ENCODE measurements at places on chromosomes 3 and 15.

DNA sequence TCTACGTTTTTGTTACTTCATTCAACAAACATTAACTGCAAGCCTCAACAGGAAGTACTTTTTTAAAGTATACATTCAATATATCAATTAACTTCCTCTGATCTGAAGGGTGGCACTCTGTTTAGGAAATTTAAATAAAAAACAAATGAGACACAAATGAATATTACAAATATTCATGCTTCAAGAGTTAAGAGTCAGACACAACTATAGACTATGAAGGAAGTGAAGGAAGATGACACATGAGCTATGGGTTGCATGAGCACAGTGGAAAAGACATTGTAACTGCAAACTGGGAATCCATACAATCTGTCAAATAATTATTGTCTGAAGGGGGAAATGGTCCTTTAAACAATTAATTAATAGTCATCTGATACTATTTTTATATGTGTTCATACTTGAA is 26.8 kb upstream of the ALCAM start:
- no peak for DNase-seq

DNA sequence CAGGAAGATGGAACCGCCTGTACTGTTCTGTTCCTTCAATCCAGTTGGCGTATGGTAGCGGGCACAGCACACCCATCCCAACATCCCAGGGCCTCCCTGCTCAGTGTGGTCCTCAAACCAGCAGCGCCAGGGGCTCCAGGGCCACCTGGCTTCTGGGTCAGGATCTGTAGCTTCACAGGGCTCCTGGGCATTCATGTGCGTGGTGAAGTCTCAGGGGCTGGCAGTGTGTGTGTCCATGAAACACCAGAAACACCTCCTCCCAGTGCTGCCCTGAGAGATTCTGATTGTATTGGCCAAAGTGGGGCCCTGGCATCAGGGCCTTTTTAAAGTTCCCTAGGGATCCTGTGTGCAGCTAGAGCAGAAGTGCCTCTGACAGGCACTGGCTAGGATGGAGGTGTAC is 42.1 kb downstream of the ABTB1 start:
- DNase-seq: no peak

- no peak for DNase-seq
Measured at GRCh38 chr3:184045995-184046394, 6.9 kb upstream of the HTR3C start.

DNA sequence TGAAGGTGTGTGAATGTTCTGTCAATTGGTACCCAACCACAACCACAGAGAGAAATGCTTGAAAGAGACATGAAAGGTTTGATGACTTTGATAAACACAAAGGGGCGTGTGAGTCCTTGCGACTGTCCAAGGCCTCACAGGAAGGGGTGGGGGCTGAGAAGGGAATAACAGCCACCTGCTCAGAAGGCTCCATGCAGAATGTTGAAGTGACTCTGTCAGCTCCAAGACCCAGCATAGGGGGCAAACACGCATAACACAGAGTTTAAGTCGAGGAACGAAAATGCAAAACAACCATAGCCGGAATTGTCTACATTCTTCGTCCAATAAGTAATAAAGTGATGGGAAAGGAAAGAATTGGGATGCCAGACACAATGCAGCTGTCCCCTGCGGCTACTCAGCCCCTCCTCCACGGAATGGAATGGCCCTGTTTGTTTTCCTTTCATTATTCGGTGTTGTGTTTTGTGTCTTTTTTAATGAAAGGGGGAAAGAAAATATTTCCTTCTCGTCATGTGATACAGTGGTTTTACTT is 19.9 kb downstream of the TMEM212 start:
- no peak for DNase-seq

- DNase-seq: no peak
Measured at GRCh38 chr15:40112789-40113188, 4.1 kb upstream of the BMF start.

DNA sequence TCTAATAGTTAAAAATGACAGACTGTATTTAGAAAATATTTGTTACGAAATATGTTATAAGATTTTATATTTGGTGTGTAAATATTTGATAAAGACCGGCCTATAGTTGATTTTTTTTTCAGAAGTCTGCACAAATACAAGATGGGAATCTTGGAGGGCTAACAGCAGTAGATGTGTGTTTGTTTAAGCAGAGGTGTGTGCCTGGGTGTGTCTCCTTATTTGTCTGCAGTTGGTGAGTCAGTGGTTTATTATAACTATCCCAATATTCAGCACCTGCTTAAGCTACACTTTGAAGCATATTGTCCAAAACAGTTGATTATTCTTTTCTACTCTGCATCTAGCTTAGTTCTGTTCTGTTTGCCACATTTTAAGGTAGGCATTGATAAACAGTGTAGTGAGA is 12.4 kb downstream of the GLCE start:
- peak; percentile 40 for DNase-seq

GRCh38 chr15:100902436-100903167 is 16.6 kb upstream of the LRRK1 start:
- DNase-seq: peak; percentile 86

- no peak for DNase-seq
Measured at GRCh38 chr3:59320080-59320479, 270.3 kb upstream of the CFAP20DC start.

DNA sequence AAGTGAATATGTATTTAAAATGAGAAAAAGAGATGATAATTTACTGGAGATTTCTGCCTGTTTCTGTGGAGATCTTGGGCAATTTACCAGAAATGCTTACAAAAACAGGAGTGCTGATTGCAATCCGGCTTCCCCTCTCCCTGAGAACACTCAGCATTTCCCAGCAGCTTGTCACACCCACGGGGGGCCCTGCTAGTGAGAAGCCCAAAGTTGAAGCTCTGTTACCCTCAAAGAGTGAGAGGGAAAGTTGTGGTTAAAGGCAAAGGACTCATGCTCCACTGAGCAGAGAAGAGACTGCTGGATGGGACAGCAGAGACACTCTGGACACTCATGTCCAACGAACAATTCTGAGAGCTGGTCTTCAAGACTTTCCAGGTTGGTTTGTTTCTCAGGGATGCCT is 2.9 kb downstream of the MCTP2 start:
- no peak for DNase-seq

GRCh38 chr3:100869787-100870186 is 123.4 kb downstream of the ABI3BP start:
- no peak for DNase-seq

DNA sequence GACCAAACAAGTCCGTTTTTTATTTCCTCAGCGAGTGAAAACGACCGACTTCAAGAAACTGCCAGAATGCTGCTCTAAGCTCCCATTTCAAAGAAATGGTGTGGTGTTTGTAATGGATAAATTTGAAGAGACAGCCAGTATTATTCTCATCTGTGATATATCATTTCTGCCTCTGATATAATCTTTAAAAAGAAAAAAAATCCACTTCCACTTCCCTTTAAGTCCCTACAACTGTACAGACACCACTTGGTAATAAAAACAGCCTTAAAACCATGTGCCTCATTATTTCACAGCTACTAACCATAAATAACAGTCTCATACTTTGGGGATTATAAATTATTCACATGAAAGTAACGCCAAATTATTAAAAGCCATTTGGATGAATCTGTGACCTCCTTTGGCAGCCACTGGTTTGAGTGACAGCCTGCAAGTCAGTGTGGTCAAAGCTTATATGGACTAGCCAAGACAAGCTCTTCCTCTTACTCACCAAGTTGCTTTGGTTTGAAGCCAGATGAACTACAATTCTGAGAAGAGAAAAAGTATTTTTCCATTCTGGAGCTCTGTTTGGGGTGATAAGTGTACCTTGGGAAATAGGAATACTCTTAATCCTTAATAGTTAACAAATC is 168.0 kb downstream of the SHOX2 start:
- DNase-seq: peak; percentile 23

- DNase-seq: no peak
Measured at GRCh38 chr3:188071636-188072035, 82.3 kb upstream of the LPP start.

GRCh38 chr15:100762289-100762688 is 117.3 kb upstream of the ALDH1A3 start:
- no peak for DNase-seq

GRCh38 chr3:36493051-36493450 is 112.7 kb downstream of the STAC start:
- no peak for DNase-seq

GRCh38 chr3:34024447-34025240 is 226.2 kb downstream of the PDCD6IP start:
- no peak for DNase-seq

DNA sequence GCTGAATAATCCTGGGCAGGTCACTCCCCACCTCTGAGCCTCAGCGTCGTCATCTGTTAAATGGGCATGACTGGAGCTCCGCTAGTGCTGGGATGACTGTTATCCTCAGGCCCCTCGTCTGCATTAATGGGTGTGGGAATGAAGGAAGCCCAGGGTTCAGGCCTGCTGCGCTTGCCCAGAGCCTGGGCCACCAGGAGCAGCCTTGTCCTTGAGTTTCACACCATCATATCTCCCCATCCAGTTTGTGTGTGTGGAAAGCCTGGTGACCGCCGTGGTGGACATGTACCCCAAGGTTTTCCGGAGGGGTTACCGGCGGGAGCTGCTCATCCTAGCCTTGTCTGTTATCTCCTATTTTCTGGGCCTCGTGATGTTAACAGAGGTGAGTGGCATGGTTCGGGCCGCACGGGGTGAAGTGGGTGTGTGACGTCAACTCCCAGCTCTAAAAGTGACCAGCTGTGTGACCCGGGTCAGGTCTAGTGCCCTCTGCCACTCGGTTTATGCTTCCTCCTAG is 63.5 kb upstream of the SLC6A1 start:
- no peak for DNase-seq

DNA sequence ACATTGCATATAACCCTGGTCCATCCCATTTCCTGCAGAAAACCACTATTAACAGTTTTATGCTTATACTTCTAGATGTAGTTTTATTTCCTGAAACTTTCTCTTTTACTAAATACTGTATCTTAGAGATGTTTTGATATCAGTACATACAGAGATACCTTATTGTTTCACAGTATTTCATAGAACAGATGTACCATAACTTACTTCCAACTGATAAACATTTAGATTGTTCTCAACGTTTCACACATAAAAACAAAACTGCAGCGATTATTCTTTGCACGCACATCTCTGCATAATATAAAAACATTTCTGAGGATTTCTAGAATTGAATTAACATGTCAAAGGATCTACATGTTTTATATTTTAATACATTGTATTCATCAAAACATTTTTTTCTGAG is 2.6 kb downstream of the ZNF80 start:
- DNase-seq: no peak

- DNase-seq: no peak
Measured at GRCh38 chr3:175355801-175356335, 496.7 kb downstream of the NAALADL2 start.
